Kidney (tissue), 22 donors: ENCODE measurements at places on chromosomes 16 and 17. TPM values are rescaled to one million over a fixed set of nuclear protein-coding genes. Genes with fewer than 3 reads are reported as not detected.

DNA sequence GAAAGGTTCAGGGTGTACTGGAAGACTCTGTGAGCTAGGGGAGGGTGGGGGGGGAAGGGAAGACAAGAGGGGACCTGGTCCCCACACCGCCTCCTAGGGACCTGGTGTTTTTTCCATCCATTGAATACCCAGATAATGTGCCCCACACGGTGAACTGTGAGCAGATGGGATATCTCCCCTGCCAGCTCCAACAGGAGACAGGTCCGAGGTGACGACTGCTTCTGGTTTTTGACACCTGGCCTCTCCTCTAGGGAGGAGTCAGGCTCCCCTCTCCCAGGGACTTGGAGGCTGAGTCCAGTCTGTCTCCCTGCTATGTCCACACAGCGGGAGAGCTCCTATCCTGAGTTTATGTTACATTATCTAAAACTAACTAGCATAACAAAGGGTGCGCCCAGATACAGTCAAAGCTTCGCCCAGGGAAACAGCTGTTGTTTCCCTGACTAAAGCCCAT is 1.8 kb downstream of the MARVELD3 start:
- no peak for DNase-seq

GRCh38 chr16:8665529-8665928 is 8.9 kb upstream of the ABAT start:
- no peak for DNase-seq

The ENO3 gene
- total RNA-seq, result 6.9 TPM

GRCh38 chr17:77303620-77304019 is 162.9 kb downstream of the SEC14L1 start:
- DNase-seq, result no peak
